Left lobe of liver (tissue), 2 donors: ENCODE measurements at places on chromosomes 5 and 9. TPM values are rescaled to one million over a fixed set of nuclear protein-coding genes. Genes with fewer than 3 reads are reported as not detected.

DNA sequence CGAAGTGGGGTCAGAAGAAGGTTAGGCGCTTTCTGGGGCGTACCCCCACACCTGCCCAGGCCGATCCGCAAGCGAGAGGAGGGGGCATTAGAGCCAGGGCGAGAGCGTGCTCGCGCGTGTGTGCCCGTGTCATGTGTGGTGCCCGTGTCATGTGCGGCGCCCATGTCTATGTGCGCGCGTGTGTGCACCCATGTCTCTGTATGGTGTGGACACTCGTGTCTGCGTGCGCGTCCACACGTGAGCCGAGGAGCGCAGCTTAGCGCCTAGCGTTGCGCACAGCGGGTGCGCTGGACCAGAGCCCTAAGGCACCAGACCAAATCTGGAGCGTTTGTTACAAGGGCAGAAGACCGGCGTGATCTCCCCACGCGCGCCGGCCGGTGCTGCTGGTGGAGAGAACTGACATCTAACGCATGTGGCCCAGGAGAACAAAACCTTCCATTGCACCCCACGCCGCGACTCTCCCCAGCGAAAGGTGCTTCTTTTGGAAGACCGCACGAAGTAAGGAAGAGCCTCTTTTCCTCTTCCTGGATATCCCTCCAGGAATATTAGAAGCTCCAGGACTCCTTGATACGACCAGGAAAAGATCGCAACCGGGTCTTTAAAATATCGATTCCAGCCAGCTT, 644 bp downstream of the NIM1K start:
- DNase-seq, result no peak

- DNase-seq, result no peak
These were observed 43.4 kb upstream of the SLC9A3 start for GRCh38 chr5:567664-568060.

- no peak for DNase-seq
These were observed 14.9 kb downstream of the ATOX1 start for GRCh38 chr5:151743530-151743929.

DNA sequence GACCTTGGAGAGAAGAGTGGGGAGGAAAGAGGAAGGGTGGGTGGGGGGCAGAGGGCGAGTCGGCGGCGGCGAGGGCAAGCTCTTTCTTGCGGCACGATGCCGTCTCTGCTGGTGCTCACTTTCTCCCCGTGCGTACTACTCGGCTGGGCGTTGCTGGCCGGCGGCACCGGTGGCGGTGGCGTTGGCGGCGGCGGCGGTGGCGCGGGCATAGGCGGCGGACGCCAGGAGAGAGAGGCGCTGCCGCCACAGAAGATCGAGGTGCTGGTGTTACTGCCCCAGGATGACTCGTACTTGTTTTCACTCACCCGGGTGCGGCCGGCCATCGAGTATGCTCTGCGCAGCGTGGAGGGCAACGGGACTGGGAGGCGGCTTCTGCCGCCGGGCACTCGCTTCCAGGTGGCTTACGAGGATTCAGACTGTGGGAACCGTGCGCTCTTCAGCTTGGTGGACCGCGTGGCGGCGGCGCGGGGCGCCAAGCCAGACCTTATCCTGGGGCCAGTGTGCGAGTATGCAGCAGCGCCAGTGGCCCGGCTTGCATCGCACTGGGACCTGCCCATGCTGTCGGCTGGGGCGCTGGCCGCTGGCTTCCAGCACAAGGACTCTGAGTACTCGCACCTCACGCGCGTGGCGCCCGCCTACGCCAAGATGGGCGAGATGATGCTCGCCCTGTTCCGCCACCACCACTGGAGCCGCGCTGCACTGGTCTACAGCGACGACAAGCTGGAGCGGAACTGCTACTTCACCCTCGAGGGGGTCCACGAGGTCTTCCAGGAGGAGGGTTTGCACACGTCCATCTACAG, 760 bp downstream of the NPR3 start:
- peak; percentile 49 for DNase-seq

DNA sequence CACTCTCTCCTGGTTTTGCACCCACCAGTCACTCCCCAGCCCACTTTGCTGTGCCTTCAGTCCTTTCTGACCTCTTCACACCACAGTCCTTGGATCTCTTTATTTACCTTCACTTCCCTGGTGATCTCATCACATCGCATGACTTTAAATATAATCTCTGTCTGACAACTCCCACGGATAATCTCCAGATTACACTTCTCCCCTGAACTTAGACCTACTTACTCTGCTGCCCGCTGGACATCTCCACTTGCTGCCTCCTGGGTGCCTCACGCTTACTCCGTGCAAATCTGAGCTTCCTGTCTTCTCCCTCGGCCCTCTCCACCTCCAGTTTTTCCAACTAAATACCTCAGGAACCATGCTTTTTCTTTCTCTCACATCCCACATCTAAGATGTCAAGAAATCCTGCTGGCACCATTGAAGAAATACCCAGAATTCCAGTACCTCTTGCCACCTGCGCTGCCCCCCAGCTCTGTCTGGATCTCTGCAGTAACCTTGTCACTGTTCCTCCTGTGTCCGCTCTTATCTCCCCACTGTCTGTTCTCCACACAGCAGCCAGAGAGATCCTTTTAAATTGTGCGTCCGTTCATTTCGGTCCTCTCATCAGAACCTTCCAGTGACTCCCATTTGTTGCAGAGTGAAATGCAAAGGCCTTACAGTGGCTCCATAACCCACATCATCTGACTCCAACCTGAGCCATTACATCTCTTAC, 9.3 kb downstream of the SFXN1 start:
- DNase-seq, result no peak

DNA sequence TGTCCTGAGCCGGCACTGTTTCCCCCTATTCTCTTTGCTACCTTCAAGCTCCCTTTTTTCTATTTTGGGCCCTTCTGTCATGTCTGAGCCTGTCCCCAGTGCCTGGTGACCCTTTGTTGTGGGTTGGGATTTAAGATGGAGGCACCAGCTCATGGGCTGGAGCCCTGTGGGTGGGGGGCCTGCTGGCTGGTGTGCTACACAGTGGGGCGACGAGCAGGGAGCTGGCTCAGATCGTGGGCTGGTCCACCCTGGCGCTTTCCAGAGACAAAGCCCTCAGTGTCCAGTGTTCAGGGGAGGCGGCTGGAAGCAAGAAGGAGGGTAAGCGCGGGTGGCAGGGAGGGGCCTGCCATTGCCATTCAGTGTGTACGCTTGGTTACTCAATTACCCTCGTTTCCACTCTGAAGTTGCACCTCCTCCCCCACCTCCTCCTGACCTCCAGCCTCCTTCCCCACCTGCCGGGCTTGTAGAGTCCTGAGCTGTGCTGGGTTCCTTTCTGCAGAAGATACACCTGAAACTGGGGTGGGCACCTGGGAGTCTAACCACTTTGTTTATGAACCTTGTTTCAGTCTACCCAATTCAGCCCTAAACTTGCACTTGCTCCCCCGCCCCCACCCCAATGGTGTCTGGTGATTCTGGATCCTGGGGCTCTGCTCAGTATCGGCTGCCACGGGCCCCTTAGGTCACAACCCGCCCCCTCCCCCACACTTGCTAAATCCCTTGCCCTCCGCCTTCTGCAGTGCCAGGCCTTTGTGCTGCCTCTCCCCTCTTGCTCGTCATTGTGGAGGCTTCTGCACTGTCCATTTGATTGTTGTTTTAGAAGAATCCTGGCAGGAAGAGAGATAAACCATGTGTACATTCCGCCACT, 49.9 kb downstream of the MVB12B start:
- DNase-seq, result peak; percentile 40

Gene IFNA21
- total RNA-seq, result not detected

- peak; percentile 53 for DNase-seq
These were observed 174.5 kb upstream of the MAP1B start for GRCh38 chr5:71932655-71933338.

Gene BARHL1
- total RNA-seq, result not detected

DNA sequence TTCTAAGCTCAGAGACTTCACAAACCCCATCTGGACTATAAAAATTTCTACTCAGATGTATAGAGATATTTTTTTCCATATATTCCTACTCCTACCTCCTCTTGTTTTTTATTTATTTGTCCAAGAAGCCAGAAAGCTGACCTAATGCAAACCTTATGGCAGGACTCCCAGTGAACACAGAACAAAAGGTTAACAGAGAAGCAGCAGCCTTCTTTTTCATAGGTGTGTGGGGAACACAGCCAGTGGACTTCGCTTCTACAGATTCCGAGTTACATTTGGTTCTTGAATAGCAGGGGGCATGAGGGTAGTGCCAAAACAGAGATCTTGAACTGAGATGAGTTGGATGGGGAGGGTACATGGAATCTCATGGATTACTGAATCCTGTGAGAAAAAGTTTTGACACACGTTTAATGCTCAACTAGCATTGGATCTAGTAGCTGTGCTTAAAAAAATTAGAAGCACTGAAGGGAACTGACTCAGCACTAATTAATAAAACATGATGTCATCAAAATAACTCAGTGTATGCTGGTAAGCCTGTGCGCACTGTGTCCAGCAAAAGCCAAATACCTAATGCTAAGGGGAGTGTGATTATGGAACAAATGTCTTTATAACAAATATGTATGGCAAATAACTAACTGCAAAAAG, 240.1 kb downstream of the GABRB2 start:
- no peak for DNase-seq

DNA sequence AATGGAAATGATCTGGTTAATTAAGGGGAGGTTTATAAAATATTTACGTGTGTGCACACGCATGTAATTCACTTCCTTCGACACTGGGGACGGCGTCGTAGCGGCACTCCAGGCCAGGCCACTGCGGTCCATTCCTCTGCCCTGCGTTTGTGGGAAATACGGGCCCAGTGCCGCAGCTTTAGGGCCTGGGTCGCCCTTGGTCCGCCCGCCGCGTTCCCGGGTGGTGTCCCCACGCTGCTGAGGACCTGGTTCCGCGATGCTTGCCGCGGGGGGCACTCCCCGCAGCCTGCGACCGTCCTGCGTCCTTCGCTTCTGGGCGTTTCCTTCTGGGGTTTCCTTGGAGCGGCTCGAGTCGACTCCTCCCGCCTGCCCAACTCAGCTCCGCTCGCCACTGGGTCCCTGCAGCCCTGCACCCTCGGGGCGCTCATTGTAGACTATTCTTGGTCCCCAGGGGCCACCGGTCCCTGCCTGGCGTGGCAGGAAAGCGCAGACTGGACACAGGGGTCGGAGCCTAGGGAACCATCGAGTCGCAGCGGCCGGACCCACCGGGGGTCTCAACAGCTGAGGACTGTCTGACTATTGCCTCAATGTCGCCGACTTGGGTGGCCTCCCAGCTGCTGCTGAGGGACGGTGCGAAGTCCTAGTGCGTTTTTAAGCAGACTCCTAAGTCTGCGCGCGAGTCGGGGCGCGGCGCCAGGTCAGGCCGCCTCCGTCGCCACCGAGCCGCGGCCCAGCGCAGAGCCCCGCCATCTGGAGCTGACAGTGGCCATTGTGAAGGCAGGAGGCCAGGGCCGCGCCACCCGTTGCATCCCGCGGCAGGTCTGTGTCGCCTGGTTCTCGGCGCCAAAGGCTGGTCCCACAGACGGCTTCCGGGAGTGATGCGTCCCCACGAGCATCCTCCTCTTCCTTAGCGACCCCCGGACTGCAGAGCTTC, 4.4 kb upstream of the IRX1 start:
- no peak for DNase-seq
